GM12878 (cell line): ENCODE measurements at places on chromosomes 7 and 10. TPM values are rescaled to one million over a fixed set of nuclear protein-coding genes. Genes with fewer than 3 reads are reported as not detected.

GRCh38 chr10:12561307-12561706, 212.0 kb downstream of the CAMK1D start:
- no peak for DNase-seq

DNA sequence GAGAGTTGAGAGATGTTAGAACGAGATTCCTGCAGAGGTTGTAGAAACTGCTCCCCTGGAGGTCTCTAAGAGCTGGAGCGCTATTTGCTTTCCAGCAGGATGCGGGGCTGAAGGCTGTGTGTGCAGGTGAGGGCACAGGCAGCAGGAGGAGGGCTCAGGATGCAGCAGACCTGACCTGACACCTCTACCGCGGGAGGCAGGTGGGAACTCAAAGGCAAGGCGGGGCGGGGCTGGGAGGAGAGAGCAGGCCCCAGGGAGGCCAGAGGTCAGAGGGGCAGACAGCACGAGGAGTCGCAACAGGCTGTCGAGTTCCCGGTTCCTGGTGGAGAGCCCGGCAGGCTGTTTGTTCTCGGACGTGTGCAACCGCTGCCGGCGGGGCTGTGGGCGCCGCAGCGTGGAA, 7.9 kb upstream of the CRTAC1 start:
- no peak for DNase-seq

- no peak for DNase-seq
These were observed 23.1 kb downstream of the DDC start for GRCh38 chr7:50542132-50542531.

DNA sequence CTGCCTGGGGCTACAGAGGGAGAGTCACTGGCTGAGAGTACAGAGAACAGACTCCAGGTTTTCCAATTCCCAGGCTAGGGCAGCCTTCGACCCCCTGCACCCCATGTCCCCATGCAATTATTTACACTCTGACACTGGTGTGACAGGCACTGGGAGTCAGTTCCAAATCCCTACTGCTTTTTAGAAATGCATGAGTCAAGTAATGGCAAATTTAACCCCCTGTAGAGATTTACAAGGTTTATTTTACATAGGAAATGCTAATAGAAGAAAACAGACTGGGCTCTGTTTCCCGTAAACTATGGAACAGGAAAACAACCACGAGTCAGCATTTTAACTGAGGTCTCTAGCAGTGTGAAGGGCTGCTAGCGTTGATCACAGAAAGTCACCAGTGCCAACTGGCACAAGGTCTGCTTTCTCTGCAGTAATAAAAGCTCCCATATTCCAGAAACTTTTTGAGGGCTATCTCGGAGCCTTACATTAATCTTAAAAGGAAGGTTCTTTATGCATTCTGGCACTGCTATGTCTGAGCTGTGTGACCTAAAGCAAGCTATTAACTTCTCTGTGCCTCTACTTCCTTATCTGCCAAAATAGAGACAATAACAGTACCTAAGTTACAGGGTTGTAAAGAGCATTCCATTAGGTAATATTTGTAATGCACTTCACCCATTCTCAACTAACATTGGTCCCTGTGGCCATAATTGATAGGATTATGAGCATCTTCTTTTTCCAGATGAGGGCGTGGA, 28.2 kb downstream of the NOD1 start:
- no peak for DNase-seq

- DNase-seq, result no peak
These were observed 134.1 kb upstream of the TCERG1L start for GRCh38 chr10:131445623-131446022.

DNA sequence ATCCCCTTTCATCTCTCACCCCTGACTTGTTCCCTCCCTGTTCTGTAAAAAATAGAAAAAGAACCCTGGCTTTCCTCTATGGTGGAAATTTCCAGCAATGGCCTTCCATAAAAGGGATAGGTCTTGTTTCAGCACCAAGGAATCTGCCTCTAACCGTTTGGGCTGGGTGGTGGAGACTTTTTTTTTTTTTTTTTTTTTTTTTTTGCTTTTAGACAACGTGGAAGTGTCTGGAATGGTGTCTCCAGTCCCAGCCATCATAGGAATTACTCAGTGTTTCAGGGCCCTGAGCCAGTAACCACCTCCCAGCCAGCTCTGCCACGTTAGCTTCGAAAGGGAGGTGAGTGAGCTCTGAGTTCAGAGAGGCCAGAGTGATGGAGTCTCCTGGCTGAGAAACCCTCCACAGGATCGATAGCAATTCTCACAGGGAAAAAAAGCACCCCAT, 97.3 kb upstream of the COL1A2 start:
- no peak for DNase-seq

DNA sequence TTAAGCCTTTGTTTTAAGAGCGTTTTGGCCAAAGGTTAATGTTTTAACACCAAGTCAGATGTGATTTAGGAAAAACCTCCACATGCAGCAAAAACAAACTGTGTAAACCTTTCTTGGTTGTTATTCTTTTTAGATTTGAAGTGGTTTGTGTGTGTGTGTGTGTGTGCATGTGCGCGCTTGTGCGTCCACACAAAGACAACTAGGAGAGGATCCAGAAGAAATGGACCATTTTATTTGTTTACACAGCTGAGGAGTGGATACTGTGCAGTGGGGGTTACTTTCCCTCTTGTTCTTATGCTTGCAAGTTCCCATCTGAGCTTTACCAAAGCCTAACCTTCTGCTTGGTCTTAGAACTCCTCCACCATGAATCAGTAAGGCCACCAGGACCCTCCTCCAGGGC, 20.0 kb downstream of the TCF7L2 start:
- no peak for DNase-seq

GRCh38 chr7:2116448-2116810, 116.3 kb downstream of the MAD1L1 start:
- no peak for DNase-seq

- DNase-seq, result peak; percentile 26
These were observed 104.0 kb downstream of the TRIL start for GRCh38 chr7:28853834-28854749.

The ABCA13 gene
- 0.04 and 0.15 TPM in 2 replicates for polyA plus RNA-seq

The GPC2 gene
- polyA plus RNA-seq, result 0.20 and 0.68 TPM in 2 replicates

The OR2A7 gene
- 0.71 and 0.72 TPM in 2 replicates for polyA plus RNA-seq

The STAMBPL1 gene
- 21.0 and 21.9 TPM in 2 replicates for polyA plus RNA-seq

The ADAM22 gene
- 4.7 and 6.0 TPM in 2 replicates for polyA plus RNA-seq
